ENCODE measurements at places on chromosomes 12 and 14. TPM values are rescaled to one million over a fixed set of nuclear protein-coding genes. Genes with fewer than 3 reads are reported as not detected.

The PSMC6 gene
- polyA plus RNA-seq: 178 TPM

- no peak for DNase-seq
These were observed 61.1 kb downstream of the WDR20 start for GRCh38 chr14:102200690-102201352.

- no peak for DNase-seq
These were observed 416.9 kb downstream of the TMEM132D start for GRCh38 chr12:129486931-129487330.

DNA sequence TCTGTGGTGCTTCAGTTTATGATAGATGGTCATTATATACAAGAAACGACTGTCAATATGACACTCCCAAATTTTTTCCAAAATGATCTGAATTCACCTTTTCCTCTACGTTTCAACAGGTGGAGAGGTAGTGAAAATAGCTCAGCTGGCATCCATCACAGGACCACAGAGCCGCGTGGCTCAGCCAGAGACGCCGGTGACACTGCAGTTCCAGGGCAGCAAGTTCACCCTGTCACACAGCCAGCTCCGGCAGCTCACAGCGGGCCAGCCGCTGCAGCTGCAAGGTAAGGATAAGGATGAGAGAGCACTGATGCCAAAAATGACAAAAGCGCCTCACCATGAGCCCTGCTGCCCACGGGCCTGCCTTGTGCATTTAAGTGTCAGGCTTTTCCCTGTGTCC, 73.9 kb downstream of the EP400 start:
- no peak for DNase-seq

DNA sequence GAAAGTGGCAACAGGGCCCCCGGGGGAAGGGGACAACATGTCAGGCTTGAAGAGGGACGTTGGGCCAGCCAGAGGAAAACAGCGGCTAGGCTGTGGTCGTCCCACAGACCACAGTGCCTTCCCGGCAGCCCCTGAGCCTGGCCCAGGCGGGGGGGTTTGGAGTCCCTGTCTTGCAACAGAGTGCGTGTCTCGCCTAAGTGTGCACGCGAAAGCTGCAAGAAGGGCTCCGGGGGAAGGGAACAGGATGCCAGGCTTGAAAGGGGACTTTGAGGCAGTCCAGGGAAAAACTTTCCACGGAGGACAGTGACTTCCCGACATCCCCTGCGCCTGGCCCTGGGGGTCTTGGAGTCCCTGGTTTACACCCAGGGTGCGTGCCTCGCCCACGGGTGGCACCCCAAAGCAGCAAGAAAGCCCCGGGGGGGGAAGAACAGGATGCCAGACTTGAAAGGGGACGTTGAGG, 157.5 kb upstream of the ALG10B start:
- no peak for DNase-seq

The YARS2 gene
- polyA plus RNA-seq: 33.2 TPM

All from left renal cortex interstitium (tissue), 4 donors.